ENCODE measurements at places on chromosomes 5 and 9.

- DNase-seq, result no peak
Observed at GRCh38 chr5:35674049-35674448, 56.4 kb downstream of the SPEF2 start.

GRCh38 chr9:13675638-13676000 is 396.1 kb upstream of the MPDZ start:
- no peak for DNase-seq

- no peak for DNase-seq
Observed at GRCh38 chr5:134248256-134248655, 22.4 kb upstream of the PPP2CA start.

GRCh38 chr9:15444141-15444540 is 21.5 kb downstream of the SNAPC3 start:
- no peak for DNase-seq

- DNase-seq, result no peak
Observed at GRCh38 chr5:121667292-121667691, 184.4 kb upstream of the FTMT start.

All from AG04450 (cell line).